CD4-positive, alpha-beta T cell treated with Interleukin-6 for 4 hours (primary cell): ENCODE measurements at places on chromosomes 12 and 14.

DNA sequence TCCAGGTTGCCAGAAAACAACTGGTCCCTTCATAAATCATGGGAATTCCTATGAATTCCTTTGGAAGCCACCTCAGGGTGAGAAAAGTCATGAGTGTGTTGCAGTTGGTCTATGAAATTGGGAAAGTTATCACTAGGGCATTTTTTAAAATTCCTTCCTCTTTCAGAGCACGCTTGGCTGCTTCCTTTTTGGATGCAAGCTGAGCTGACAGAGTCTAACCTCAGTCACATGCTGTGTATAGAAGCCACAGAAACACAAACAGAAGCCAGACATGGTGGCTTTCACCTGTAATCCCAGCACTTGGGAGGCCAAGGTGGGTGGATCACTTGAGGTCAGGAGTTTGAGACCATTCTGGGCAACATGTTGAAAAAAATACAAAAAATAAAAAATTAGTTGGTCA is 21.7 kb upstream of the HELB start:
- DNase-seq: no peak

DNA sequence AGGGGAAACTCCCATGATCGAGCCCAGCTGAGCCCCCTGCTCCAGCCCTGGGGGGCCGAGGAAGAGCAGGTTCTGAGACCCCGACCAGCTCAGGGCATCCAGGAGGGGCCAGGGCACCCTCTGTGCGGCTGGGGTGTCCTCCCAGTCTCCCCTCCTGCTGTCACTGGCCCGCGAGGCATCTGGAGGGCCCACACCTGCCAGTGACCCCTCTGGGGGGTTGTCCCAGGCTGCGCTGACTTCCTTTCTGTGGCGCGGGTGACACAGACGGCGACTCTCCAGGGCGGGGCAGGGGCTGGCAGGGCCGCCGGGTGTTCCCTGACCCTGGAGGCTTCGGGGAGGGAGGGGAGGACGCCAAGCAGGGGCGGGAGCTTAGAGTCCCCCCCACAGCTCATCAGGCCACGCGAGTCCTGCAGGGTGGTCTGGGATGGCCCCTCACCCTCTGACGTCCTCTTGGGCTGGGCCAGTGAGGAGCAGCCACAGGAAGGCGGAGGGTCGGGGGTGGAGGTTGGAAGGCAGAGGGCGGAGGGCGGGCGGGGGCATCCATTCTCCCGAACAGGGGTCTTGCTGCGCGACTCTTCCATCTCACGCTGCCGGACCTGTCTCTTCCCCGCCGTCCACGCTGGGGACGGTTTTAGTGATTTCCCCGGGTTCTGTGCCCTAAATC is 38.6 kb upstream of the FBRSL1 start:
- DNase-seq: no peak

- DNase-seq: no peak
These were observed 35.2 kb downstream of the TMEM132D start for GRCh38 chr12:129868575-129868974.

DNA sequence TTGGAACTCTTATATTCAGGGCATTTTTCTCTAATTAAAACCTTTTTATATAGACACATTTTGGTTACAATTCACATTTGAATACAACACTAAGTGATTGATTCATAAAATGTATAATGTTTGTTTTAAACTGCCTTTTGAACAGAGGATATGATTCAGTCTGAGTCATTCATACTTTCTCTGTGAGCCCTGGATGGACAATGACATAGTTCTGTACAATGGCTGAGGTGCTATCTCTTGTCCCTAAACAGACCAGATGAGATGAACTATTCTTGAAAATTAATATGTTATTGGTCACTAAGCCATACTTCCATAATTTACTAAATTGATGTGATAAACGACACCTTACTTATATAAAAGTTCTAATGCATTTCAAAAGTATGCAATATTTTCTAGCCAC is 199.7 kb upstream of the ATXN7L3B start:
- DNase-seq: no peak

- DNase-seq: no peak
These were observed 5.9 kb upstream of the BHLHE41 start for GRCh38 chr12:26130728-26131127.

DNA sequence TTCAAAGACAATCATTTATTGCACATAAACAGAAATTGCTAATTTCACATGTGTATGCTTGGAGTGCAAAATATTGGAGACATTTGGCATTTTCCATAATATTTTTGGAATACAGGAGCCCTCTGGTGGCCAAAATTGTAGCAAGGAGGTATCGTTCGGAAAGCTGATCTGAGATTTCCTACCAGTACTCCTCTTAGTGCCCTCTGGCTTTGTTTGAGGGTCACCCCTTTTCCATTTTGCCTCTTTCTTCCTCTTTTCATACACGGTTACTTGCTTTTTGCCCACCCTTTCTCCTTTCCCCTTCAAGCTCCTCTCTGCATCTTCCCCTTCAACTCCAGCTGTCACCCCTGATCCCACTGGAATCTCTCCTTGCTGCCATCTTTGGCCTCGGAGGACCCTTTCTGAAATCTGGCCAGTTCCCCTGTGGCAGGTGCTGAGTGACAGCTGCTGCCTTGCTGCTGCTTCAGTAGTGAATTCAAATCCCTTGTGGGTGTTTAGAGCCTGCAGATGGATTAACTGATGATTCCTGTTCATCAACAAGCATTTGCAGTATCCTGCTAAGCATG is 164.6 kb upstream of the PARP11 start:
- peak; percentile 51 for DNase-seq

GRCh38 chr12:52772772-52773171 is 4.4 kb downstream of the KRT76 start:
- no peak for DNase-seq

- DNase-seq: no peak
These were observed at the start of gene MIPOL1 for GRCh38 chr14:37197421-37198272. TSS of gene MIPOL1 (plus strand) at chr14:37197937. CDS start at chr14:37247889, 49,952 bp downstream.

DNA sequence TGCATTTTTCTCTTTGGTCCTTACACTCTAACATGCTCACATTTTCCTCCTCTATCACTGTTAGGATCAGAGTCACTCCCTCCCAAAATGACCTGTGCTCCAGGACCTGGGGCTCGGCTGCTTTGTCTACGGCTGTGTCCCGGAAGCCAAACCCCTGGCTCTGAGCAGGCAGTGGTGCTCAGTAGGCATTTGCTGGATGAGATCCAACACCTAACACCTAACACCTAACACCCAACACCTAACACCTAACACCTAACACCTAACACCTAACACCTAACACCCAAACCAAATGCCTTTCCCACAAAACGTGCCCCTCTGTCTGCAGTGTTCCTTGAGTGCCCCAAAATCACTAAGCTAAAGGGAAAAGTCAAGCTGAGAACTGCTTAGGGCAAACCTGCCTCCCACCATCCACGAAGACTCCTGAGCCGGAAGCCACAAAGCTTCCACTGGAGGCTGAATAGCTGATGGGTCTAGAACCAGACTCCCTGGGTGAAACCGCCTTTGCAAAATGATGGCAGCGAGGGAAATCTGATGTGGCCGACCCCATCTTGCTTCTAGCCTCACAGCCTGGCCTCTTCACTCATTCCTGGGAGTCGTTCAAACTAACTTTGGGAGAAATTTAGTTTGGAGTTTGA is 29.2 kb downstream of the HSP90AA1 start:
- no peak for DNase-seq

DNA sequence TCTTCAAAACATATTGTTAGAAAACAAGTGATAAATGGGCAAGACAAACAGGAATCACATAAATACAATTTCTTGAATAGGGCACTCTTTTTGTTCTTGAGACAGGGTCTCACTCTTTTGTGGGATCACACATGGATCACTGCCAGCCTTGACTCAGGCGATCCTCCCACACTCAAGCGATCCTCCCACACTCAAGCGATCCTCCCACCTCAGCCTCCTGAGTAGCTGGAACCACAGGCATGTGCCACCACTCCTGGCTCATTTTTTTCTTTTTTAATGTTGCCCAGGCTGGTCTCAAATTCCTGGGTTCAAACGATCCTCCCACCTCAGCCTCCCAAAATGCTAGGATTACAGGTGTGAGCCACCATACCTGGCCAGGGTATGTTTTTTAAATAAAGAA is 57.4 kb downstream of the ATP2B1 start:
- no peak for DNase-seq

- no peak for DNase-seq
These were observed 18.5 kb upstream of the TC2N start for GRCh38 chr14:91885839-91886238.

DNA sequence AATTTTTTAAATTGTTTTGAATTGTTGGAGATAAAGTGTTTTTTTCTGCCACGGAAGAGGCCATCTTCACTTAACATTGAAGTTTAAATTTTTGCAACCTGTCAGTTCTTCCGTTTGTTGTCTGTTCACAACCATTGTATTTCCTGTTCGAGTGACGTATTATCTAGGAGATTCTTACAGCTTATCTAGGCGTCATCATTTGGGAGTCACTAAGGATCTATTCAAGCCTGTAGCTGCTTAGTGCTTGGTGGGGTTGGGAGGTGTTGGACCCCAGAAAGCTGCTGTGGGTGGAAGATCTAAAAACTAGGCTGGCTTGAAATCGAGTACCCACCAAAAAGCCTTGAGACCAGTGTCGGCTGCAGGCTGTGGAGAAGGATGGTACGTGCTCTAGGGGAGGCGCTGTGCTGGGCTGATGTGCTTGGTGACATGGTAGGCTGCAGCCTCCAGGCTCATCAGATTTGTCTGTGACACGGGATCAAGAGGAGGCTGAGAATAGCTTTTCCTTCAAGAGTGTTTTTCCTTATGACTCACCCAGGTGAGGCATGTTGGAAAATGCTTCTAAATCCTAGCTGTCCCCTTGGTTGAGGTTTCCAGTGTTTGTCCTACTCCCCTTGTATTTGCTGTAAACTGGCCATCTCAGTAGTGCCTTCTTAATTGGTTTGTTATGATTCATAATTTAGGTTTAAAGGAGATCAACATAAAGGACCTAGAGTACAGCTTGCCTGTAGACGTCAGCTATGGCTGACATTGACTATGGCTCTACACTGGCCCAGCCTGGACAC is 57.8 kb downstream of the ATG14 start:
- DNase-seq: peak; percentile 17

DNA sequence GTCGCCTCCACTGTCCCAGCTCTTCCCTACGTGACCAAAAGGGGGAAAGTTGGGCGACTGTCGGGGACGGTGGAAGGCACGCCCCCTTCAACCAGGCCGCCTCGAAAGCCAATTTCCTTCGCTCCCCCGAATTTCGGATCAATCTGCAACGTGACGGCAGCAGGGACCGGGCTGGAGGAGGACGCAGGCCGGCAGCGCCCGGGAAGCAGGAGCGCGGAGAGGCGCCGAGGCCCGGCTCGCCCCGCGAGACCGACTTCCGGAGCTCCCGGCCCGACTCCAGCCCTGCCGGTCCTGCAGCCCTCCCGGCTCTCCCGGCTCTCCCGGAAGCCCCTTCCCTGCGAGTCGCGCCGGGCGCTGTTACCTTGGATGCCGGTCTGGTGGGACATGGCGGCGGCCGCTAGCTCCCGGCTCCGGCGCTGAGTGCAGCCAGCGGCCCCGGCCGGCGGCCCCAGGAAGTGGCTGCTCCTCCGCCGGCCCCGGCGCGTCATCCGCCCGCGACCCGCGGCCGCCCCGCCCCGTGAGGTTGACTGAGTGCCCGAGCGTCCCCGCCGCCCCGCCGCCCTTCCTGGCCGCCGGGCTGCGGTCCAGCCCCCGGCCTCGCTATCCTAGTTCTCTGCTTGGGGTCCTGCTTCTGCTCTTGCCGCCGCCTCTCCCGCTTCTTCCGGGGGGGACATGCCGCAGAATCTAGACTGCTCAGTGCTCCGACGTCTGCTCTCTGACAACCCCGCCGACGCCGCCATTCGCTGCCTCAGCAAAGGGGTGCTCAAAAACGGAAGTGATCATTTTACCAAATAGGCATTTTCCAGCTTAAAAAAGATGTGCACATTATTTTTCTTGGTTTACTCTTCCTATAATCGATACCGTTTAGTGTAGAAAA is at the start of gene TWF1:
TSS of gene TWF1 (minus strand) at position 458 of the 877 bp plus-strand sequence. CDS start at position 386, 72 bp downstream.
- DNase-seq: peak; percentile 84

GRCh38 chr14:61698206-61698980 is 3.1 kb downstream of the HIF1A start:
- no peak for DNase-seq

DNA sequence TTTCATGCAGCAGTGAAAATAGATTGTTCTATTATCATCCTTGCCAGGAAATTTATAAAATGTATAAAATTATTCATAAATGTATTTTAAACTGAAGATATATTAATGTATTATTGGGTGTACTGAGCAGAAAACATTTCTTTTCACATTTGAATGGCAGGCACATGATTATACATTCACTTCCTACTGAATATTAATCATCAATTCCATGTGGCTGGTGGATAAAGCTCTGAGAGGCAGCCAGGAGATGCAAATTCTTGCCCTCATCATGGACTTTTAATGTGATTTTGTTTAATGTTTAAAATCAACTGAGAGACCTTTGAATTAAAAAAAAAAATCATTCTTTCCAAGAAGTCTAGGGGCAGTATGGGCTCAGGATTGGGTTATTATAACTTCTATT is 40.8 kb downstream of the ANO6 start:
- DNase-seq: no peak

- no peak for DNase-seq
These were observed 601.5 kb downstream of the KCNH5 start for GRCh38 chr14:62443796-62444195.

- DNase-seq: peak; percentile 55
These were observed 14.9 kb upstream of the IRF2BPL start for GRCh38 chr14:77043177-77043983.

DNA sequence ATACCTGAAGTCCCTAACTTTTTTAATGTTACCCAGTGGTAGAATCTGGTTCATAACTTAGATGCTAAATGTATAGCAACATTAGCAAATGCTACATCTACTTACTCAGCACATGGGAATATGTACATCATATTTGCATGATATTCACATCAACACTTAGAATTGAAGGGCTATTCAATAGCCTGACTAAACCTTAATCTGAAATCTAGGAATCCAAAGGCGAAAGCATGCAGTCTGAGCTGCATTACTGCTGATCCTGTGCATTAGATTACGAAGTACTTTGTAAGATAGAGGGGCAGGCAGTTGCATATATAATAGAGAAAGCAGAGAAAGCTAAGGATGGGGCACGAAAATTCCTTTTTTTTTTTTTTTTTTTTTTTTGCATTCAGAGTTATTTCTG is 40.4 kb downstream of the SLC38A4 start:
- DNase-seq: no peak

DNA sequence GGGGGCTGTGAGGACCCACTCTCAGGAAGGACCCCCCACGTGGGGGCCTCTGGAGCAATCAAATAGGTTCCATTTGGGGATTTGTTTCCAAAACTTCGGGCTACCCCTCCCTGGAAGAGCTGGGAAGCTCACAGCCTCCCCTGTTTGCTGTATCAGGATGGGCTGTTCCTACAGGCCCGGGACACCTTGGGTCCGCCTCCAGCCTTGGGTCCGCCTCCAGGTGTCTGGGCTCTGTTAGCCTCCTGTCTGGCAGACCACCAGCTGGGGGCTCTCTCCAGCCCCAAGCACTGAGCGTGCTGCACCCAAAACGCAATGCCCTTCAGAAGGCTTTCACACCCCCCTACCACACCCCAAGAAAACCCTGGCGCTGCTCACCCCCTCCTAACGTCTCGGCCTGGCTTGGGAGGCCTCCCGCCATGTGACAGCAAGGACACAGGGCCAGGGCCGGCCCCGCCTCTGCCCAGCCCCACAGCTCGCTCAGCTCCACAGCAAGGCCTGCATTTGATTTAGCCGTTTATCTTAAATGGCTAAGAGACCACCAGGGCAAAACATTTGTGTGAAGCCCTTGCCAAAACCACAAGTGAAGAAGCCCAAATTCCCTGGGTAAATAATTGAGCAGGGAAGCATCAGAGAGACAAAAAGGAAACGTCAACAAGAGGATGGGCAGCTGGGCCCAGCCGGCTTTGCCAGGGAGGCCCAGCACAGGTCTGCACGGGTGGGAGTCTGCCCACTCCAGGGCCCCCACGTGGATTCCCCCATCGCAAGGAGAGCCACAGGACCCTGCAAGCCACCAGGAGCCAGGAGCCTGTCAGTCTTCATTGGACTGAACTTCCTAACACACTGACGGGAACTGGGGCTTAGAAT is 39.9 kb downstream of the BCL11B start:
- peak; percentile 53 for DNase-seq
